NCI-H2081 (cell line): ENCODE measurements at places on chromosomes 12 and 14.

DNA sequence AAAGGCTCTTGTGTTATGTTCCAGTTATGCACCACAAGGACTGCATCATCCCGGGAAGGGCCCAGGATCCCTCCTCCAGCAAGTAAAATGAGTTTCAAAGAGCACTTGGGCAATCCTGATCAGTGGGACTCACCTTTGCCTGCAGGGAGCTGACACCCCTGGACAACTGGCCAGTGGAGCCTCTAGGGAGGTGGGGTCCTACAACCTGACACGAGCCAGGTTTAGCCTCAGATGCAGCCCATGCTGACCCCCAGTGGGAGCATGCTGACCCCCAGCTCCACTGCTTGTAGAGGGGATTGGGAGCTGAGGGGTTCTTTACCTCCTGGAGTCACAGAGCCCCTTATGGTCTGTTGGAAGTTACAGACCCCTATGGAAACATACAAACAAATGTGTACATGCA is 365.8 kb downstream of the CACNA1C start:
- DNase-seq: no peak

DNA sequence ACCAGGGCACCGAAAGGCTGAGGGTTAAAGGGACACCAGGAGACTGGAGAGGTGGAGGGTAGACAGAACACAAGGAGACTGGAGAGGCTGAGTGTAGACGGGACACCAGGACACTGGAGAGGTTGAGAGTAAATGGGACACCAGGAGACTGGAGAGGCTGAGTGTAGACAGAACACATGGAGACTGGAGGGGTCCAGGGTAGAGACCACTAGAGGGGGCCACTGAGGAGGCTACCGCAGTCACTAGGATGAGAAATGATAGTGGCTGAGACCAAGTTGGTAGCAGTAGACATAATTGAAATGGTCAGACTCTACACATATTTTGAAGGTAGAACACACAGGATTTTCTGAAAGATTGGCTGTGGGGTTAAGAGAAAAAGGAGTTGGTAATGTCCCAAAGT is 68.2 kb downstream of the PAH start:
- DNase-seq: no peak

GRCh38 chr12:88242571-88242925 is 100.4 kb downstream of the TMTC3 start:
- DNase-seq: no peak

DNA sequence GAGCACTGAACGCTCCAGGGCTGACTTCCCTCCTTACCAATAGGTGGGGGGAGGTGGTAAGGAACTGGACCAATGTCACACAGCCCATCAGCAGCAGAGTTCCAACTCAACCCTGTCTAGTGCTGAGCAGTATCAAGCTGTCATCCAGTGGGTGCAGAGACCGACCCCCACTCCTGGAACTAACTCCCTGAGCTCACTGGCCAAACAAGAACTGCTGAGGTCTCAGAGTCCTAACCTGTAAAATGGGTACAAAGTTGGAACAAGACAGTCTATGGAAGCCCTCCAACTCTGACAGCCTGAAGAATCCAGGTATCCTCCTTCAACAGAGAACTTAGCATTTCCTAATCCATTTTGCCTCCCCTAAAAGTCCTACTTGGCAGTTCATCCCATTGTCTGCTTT is 91.1 kb upstream of the CLMN start:
- DNase-seq: no peak

DNA sequence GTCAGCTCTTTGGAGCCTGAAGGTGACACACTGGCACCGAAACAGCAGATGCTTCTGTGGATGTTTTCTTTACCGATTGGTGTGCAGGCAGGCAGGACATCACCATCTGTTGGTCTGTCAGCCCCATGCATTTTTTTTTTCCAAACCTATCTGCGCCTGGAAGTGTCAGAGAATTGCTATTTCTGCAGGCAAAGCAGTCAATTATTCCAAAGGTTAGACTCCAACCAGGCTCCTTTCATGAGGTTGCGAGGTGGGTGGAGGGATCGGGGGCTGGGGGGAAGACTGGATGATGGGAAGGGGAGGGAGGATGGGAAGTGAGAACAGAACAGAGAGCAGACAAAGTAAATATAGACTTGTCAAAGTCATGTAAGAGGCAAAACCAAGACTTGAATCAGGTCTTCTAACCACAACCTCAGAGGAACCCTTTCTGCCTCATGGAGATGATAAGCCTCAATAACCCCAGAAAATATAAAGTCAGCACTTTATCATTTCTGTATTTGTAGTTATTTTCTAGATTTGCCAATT is 117.7 kb downstream of the OTOGL start:
- no peak for DNase-seq

DNA sequence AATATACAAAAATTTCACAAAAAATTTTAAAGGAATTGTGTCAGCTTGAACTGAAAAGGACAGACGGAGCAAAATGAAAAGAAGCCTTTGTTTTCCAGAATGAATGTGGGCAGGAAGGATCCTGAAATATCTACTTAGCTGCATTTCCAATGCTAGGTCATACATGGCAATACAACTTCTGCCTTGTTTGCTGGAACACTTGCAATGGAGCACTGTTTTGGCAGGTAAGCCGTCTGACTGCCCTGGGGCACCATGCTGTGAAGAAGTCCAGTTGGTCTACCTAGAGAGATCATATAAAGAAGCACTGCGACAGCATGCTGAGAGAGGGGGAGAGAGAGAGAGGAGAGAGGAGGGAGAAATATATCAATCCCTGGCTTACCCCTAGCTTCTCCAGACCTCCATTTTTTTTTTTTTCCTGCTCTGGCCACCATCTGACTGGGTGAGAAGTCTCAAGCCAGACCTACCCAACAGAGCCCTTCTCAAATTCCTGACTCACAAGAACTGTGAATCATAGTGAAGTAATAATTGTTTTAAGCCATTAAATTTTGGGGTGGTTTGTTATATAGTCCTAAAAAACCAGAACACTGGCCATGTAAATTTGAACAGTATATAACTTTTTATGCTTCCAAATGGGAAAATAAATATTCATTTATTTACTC is 97.1 kb upstream of the PRICKLE1 start:
- DNase-seq: no peak

DNA sequence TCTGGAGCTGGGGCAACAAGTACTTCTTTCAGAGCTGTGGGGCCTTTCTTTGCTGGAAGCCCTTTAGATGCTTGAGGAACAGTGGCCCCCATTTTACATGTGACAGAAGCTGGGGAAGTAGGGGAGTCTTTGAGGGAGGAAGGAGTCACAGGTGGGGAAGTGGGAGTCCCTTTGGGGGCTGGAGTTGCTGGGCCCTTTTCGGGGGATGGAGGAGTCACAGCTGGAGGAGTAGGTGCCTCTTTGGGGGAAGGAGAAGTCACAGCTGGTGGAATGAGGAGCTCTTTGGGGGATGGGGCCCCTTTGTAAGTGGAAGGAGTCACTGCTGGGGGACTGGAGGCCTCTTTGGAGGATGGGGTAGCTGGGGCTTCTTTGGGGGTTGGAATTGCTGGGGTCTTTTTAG is 8.6 kb downstream of the NACA start:
- no peak for DNase-seq

DNA sequence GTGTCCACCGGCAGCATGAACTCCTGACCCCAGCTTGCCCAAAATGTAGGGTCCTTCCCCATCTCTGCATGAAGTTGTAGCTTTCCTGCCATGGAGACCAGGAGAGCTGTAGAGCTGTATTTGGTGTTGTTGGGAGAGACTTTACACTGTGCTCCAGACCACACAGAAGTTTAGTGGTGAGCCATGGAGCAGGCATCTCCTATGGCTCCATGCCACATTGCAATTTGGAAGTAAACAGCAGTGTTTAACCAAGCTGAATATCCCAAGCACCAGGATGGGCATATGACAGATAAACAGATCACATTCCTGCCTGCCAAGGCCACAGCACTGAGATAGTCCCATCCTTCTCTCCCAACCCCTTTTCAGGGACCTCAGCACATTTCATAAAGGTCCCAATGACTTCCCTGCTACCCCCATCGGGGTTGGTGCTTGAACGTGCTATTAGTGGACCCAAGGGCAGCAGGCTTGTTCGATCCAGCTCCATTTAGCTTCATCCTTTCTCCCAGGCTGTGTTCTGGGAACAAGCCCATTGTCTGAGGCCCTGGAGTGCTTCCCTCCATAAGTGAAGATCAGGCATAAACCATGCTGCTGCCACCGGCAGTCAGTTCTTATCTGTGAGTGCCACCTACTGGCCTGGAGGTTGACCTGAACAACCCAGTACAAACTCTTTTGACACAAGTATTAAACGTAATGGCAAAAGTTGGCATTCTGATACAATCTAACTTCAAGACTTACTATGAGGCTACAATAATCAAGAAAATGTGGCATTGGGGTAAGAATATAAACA is 172.3 kb upstream of the ATXN7L3B start:
- DNase-seq: peak; percentile 33

DNA sequence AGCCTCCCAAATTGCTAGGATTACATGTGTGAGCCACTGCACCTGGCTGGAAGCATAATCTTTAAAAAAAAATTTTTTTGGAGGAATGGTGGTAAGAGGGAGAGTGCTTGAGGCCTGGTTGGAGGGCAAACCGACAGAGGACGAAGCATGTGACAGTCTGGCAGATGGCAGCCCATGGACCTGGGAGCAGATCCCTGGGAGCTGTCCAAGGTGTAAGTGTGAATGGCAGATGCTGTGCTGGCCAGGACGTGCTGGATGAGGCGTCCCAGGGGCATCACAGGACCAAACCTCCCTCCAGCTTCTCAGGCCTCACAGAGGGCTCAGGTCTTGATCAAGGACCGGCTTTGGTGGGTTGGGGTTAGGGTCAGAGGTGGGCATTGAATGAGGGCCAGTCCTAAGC is 128.4 kb upstream of the NCOR2 start:
- DNase-seq: no peak

- no peak for DNase-seq
These were observed 315.5 kb upstream of the FLRT2 start for GRCh38 chr14:85214471-85214870.

DNA sequence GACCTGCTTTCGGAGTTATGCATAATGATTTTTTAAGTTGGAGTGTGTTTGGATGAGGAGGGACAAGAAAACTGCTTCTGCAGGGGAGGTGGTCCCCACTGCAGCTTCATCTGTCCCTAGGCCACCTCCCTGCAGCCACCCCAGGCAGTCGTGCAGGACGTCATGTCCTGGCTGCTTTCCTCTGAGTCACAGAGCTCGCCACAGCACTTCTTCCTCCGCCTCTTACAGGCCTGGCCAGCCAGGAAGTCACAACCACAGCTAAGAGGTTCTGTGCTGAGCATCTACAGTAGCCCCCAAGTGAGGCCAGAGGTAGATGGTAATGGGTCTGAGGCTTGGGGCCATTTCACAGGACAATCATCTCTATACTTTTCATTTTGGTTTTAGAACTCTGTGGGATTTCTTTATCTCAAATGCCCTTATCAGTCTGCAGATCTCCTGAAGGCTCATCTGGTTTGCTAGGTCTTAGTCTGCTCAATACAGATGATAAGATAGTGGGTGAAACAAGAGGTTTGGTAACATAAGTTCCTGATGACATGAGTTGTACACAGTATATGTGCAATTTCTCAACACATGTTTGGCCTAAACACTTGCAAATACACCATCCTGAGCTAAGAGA is 106.4 kb downstream of the ARF6 start:
- no peak for DNase-seq

- DNase-seq: no peak
These were observed 27.6 kb downstream of the BICD1 start for GRCh38 chr12:32134101-32134888.

DNA sequence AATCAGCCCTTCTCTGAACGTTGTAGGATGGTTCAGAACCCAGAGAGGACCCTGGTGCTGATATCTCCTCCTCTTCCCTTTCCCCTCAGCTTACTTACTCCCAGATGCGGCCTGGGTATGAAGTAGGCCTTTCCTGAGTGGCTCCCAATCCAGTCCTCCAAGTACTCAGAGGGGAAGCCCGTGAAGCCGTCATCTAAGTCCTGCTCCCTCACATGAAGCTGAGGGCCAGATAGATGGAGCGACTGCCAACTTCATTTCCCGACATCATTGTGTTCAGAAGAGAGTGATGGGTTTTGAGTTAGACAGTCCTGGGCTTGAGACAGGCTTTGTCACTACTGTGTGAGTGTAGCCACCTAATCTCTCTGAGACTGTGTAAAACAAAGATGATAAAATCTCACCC is 2.7 kb downstream of the APOLD1 start:
- no peak for DNase-seq

- DNase-seq: no peak
These were observed 16.3 kb upstream of the CD9 start for GRCh38 chr12:6183689-6184428.

DNA sequence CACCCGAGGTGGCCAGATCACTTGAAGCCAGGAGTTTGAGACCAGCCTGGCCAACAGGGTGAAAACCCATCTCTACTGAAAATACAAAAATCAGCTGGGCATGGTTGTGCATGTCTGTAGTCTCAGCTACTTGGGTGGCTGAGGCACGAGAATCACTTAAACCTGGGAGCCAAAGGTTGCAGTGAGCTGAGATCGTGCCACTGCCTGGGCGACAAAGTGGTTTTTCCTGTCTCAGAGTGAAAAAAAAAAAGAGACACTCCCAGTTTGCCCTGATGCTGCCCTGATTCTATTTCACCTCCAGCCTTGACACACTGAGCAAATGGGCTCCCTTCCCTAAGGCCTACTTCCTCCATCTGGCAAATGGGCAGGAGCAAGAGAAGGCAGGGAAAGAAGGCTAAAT is 28.5 kb upstream of the PLEK2 start:
- no peak for DNase-seq

- DNase-seq: no peak
These were observed 17.3 kb upstream of the RIMKLB start for GRCh38 chr12:8680533-8680932.

- DNase-seq: no peak
These were observed 16.0 kb upstream of the CMAS start for GRCh38 chr12:22029991-22030390.

- DNase-seq: no peak
These were observed 569.9 kb upstream of the MGAT4C start for GRCh38 chr12:86826051-86826450.

DNA sequence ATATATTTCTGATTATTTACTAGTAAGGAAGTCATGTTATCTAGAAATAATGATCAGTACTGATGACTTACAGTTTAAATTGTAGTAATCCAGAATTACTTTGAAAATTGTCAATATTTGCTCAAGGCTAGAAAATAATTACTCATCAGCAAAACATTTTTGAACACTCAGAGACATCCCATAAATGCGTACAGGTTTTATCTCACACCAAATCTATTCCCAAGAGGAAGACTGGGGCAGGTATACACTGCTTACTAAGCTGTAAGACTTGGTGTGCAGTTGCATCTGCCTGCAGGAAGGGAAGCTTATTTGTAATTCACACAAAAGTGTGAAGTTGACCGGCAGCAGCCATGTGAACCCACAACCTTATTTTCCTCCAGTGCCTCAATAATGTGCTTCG is 146.4 kb downstream of the CCER1 start:
- DNase-seq: no peak

GRCh38 chr14:44135972-44136371 is 371.1 kb downstream of the FSCB start:
- DNase-seq: no peak
